ENCODE measurements at places on chromosomes 5 and 9.

- DNase-seq, result no peak
These were observed 79.6 kb downstream of the CSNK1A1 start for GRCh38 chr5:149471406-149472183.

- DNase-seq, result peak; percentile 56
These were observed 6.5 kb upstream of the RICTOR start for GRCh38 chr5:39080597-39081204.

DNA sequence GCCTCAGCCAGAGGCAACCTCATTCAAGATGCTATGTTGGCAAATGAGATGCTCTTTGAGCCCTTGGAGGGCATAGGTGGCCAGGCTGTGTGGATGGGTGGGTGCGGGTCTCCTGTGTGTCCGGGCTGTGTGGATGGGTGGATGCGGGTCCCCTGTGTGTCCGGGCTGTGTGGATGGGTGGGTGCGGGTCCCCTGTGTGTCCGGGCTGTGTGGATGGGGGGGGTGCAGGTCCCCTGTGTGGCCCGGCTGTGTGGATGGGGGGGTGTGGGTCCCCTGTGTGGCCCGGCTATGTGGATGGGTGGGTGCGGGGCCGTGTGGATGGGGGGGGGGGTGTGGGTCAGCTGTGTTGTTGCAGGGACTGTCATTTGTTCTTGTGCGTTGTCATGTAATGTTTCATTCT, 136.6 kb upstream of the COL5A1 start:
- no peak for DNase-seq

DNA sequence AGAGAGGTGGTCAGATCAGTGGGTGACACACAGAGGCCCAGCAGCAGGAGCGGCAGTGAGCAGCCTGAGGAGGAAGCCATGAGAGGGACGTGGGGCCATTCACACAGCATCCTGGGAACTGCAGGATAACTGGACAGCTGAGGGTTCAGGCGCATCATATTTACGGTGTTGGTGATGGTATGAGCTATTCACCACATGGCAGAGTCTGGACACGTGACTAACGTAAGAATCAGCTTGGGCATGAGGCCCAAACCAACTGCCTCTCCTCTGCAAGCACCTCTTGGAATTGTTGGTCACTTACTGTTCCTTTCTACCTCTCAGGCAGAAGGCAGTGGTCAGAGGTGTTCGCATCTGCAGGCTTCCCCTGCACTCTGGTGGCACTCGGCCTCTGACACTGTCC, 141.1 kb downstream of the ENTREP1 start:
- no peak for DNase-seq

DNA sequence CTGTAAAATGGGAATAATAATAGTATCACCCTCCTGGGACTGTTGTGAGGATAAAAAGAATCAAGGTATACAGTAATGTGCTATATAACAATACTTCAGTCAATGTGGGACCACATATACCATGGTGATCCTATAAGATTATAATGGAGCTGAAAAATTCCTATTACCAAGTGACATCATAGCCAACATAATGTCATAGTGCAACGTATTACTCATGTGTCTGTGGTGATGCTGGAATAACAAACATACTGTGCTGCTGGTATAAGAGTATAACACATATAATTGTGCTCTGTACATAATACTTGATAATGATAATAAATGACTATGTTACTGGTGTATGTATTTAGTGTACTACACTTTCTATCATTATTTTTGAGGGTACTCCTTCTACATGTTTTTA, 38.1 kb downstream of the LIFR start:
- DNase-seq, result no peak

DNA sequence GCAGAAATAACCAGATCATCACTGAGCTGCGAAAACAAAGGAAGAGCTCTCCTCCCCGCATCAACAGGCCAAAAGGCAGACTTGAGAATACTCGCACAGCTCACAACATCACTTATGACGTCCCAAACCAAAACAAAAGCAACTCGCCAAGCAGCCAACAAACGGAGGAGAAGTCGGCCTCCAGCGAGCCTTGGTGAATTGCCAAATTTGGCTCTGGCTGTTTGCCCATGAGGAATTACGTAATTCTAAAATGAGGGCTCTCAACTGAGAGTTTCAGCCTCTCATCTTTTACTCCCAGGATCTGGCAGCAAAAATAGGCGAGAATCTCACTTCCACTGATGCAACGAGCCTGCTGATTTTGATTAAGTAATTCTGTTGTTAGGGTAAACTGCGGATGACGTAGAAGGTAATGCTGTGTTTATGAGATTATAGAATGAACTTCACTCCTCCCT, 51.7 kb upstream of the SEMA6A start:
- DNase-seq, result no peak

GRCh38 chr5:64619609-64620008, 70.7 kb upstream of the SHISAL2B start:
- no peak for DNase-seq

- no peak for DNase-seq
These were observed 8.8 kb upstream of the LCP2 start for GRCh38 chr5:170306381-170306831.

DNA sequence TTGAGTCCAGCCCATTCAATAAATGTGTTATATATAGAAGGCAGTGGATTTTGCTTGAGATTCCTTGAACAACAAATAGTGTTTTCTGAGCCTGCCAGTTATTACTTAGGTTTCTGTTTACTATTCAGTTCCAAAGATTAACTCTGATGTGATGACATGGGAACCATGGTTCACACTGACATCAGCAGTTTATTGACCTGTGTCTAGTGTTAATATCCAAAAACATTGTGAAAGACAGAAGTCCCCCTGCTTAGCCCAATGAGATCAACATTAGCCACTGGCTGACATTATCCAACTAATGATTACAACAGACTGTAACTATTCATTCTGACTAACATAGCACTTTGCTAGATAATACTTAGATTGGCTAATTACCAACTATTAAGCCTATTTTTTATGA, 14.9 kb downstream of the APBA1 start:
- DNase-seq, result no peak

- DNase-seq, result no peak
These were observed 39.9 kb downstream of the ATG10 start for GRCh38 chr5:82011761-82012160.

DNA sequence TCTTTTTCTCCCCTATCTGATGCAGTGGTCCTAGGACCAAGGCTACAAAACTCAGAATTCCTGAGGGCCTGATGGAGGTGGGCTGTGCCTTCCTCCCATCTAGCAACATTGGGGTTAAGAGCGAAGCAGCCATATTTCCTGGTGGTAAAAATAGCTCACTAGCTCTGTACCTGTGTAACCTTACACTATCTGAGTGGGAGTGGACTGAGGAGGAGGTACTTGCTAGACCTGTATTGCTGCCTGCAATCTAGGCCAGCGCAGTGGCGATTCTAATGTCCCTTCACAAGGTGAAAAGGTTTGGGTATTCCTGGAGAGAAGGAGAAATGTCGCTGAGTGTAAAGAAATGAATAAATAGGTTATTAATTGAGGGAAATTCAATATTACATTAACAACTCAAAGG, 80.2 kb upstream of the LIFR start:
- no peak for DNase-seq

GRCh38 chr9:82184524-82184923, 196.0 kb downstream of the SPATA31D1 start:
- no peak for DNase-seq

DNA sequence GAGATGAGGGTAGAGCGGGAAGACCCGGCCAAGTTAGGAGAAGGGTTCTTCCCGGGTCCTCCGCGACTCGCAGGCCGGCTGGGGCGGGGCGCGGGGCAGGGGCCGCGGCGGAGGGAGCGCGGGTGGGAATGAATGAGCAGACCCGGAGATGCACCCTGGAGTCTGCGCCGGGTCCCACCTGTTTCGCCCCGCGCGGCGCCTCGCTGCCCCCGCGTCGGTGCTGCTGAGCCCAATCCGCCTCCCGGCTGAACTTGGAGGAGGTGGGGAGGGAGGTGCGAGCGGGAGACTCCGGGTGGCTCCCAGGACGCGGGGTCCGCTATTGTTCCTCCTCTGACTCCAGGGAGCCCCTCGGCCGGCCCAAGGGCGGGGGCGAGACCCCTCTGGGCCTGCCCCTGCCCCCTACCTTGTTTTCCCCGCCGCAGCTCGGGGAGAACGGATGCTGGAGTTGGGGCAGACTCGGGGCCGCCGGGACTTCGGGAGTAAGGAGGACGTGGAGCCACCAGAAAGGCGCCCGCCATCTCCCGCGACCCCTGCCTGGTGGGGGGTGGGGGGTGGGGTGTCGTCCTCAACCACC, 659 bp downstream of the RAI14 start:
- DNase-seq, result no peak

DNA sequence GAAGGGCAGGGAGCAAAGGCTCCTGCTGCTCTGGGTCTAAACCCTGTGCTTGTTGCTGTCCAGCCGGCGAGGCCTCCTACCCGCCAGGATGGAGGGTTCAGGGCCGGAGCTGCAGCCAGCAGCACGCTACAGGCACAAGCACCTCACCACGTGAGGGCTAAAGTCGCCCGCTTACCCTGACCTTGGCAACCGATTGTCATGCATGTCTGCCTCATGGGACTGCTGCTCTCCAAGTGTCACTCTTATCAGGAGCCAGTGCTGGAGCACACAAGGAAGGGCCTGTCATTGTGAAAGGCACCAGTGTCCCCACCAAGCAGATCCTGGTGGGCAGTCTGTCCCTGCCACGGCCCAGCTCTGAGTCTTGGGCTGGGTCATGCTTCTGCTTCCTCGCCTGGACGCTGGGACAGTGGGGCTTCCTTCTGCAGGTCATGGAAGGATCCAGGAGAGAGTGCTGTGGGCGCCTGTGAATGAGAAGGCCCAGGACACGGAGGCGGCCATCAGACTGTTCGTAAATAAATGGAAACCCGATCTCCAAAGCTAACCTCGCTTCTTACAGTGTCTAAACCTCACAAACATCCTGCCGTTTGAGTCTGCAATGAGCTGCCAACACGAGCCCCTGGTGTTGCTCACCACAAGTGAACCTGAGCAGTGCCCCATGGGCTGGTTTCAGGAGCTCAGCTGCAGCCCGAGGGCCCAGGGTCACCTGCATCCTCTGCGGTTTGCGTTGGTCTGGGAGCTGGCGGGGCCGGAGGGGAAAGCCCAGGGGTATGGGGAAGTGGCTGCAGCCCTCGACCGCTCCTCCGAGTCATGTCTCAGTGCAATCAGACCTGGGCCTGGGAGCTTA, 58.2 kb upstream of the RXRA start:
- peak; percentile 23 for DNase-seq

DNA sequence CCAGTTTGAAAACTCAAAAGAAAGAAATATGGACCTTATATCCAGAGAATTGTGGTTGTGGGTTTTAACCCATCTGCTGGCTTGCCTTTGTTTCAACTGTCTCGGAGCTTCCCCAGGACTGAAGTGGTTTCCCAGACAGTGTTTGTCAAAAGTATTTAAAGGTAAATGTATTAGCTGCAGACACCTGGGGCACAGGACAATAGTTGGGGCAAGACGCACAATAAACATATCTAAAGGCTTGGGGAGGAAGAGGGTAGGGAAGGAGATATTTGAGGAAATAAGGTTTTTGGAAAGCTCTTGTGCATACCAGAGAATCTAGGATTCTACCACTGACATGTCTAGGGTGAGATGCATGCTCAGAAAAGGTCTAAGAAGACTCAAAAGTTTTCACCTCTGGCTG, 99.0 kb downstream of the ADAMTS2 start:
- DNase-seq, result no peak

- DNase-seq, result no peak
These were observed 122.4 kb upstream of the SLC12A2 start for GRCh38 chr5:127961006-127961762.

DNA sequence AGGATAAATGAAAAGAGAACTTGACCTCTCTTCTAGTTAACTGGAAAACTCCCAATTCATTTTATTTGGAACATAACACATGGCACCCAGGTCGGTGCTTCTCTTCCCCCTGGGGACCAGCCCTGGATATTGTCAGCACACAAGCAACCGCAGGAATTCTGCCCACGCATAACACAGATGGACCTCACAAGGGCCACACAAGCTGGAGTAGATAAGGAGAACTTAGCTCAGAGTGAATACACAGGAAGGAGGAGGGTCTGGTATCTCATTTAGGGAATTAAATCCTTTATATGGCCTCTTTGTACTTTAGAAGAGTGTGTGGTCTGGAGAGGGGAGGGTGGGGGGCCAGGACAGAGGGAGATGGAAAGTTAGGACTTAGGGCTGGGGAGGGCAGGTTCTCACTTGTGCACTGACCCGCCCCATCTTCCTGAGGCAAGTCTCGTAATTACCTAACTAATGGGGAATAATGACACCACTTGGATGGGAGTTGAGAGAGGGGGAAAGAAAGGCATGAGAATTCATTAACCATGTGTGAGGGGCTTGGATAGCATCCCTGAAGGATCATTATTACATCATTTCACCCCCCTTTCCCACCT, 341.2 kb upstream of the WWC1 start:
- DNase-seq, result no peak

GRCh38 chr5:93715761-93716160, 25.6 kb downstream of the POU5F2 start:
- no peak for DNase-seq

DNA sequence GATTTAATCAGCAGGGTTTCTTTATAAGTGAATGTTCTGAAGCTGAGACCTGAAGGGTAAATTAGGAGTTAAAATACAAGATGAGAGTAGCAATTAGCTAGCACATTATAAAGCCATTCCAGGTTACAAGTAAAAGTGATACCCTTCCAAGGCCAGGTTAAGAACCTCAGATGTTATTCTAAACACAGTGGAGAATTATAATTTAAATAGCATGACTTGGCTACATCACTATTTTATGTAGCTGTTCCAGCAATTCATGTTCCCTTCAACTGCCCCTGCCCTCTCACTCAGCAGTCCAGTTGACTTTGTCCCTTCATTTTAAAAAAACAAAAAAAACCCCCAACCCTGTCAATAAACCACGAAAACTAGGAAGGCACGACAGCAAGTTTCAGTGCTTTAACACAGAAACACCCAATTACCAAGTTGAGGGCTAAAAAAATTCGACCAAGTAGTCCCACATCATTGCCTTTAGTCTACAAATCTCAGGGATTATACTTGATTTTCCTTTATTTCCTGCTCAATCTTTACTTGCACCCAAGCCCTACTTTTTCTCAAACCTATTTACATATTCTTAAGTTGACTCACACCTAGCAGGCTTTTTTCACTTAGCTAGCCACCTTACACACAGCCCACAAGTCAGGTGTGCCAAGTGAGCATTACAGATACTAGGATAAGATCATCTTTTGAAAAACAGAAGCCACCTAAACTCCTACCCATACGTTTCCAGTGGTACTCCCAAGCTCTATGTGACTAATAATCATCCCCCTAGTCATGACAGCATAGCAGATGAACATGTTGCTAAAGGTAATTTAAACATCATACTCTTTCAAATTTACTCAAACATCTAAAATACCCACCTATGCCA, 3.4 kb downstream of the RPL37 start:
- no peak for DNase-seq

- no peak for DNase-seq
These were observed 146.4 kb upstream of the TNC start for GRCh38 chr9:115264313-115264712.

DNA sequence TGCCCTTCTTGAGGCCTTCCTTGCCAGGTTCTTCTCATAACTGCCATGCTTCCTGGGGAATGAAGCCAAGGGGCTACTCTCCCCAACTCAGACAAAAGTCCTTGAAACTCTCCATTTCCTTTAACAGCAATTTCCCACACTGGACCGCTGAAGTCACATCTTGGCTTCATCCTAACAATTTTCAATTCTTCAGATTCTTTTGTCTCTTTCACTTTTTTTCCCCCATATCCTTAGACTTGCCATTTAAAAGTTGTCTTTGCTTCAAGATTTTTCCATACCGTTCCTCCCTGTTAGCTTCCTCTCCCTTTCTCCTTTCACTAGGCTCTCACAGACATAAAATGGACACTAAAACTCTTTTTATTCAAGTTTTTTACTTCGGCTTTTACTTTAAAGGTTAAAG, 93.1 kb upstream of the ITGA1 start:
- DNase-seq, result no peak

GRCh38 chr5:2178528-2178927, 295.8 kb upstream of the IRX4 start:
- no peak for DNase-seq
